Adipocyte (in vitro differentiated cells): ENCODE measurements at places on chromosomes 2 and 18.

GRCh38 chr18:48802543-48803290 lies 148.0 kb downstream of the SMAD7 start:
- DNase-seq = no peak

- peak; percentile 19 for DNase-seq
Measured at GRCh38 chr18:2537296-2537695, 34.0 kb downstream of the METTL4 start.

DNA sequence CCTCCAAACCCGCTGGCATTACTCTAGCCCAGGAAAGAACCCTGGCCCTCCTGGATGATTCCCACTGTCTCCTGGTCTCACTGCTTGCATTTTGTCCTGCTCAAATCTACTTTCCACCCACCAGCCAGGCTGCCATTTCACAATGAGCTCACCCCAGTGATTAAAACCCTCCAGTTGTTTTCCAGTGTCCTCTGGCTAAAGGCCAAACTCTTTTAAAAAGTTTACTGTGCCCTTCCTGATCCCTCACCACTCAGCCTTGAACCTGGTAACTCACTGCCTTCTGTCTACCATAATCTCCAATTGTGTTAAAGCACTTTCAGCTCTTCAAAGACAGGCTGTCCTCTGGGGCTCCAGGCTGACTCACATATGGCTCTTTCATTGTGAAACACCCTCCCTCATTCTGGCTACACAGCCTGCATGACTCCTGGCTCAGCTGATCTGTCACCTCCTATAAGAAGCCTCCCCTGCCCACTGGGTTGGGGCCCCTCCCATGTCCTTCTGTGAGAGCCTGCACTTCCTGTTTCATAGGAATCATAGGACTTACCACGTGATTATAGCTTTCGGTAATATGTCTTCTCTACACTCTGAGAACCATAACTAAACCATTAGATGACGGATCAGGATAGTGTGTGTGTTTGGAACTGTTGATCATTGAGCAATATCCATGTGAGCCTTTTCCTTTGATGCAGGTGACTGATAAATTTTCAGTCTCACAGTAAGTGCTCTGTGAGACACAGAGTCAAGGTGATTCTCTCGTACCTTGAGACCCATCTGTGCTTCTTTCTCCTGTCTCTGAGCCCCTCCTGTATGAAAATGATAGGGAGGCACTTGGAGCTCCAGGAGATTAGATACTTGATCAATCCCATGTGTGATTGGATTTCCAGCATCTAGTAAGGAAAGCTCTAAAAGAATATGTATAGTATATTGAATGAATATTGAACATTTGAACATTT lies 590.8 kb upstream of the ID2 start:
- DNase-seq = peak; percentile 82

GRCh38 chr2:55111570-55112228 lies 61.4 kb upstream of the RTN4 start:
- DNase-seq = peak; percentile 96

DNA sequence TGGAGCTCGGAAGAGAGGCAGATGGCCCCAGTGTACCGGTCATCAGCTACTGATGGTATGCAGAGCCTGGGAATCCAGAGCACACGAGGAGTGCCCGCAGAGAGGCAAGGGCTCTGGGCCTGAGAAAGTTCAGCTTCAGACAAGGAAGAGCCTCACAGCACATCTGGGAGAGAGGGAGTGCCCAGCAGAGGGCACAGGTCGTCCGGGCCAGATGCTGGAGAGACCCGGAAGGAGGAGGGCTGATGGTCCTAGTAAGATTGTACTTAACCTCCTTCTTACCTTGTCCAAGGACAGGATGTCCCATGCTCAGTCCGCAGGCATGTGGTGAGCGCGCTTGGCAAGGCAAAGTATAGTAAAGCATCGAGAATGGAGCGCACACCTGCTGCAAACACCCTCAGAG lies 24.4 kb upstream of the CHMP1B start:
- DNase-seq = no peak

- peak; percentile 75 for DNase-seq
Measured at GRCh38 chr2:10303694-10304378, 1.1 kb downstream of the HPCAL1 start.

DNA sequence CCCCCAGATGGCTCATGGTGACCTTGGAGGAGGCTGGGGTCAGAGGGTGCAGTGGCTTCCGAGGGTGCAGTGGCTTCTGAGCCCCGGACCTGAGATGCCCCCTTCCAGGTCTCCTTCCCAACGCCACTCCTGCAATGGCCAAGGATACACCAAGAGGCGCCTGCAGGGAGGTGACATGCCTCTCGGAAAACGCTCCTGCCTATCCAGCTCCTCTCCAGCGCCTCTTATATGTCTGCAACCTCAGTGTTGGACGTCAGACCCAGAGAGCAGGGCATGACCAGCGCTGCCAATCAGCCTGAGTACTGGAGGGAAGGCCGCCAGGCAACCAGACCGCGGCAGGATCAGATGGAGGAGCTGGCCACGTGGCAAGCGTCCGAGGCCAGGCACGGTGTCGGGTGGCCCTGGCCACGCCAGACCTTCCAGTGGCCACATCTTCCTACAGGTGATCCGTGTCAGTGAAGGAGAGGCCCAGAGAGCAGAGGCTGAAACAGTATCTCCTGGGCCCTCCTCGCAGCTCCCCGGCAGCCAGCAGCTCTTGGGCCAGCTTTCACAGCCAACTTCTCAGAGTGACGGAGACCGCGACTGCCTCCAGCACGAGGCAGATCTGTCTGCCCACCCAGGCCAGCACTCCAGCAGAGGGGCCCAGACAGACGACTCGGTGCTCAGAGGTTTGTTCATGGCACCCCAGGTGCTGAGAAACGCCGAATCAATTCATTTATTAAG lies 199.5 kb upstream of the SALL3 start:
- DNase-seq = no peak

- peak; percentile 1 for DNase-seq
Measured at GRCh38 chr2:23042216-23042906, 342.6 kb upstream of the KLHL29 start.

GRCh38 chr2:113895301-113895700 lies 5.4 kb downstream of the ACTR3 start:
- DNase-seq = no peak

DNA sequence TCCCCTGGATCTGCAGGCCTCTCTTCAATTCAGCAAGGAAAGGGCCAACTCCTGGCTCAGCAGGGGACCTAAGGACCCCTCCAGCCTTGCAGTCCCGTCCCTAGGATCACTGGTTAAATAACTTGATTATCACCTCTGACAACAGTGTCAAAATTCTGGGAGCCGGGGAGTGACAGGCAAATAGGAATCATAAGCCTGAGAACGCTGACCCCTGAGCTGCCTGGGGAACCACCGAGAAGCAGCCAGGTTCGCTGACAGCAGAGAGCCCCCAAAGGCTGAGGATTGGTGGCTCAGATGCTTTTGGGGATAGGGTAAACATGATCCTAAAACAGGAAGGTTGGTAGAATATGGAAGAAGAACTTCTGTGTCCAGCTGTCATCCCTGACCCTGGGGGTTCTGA lies 17.5 kb upstream of the TNS1 start:
- no peak for DNase-seq

- DNase-seq = peak; percentile 93
Measured at GRCh38 chr2:241965931-241966412, 96.4 kb downstream of the RTP5 start.

GRCh38 chr2:1593371-1594122 lies 150.8 kb downstream of the PXDN start:
- peak; percentile 66 for DNase-seq
